ENCODE measurements at places on chromosomes 1 and 21.
A peak's percentile ranks its signal among the peaks of the same experiment; 100 is the strongest.

DNA sequence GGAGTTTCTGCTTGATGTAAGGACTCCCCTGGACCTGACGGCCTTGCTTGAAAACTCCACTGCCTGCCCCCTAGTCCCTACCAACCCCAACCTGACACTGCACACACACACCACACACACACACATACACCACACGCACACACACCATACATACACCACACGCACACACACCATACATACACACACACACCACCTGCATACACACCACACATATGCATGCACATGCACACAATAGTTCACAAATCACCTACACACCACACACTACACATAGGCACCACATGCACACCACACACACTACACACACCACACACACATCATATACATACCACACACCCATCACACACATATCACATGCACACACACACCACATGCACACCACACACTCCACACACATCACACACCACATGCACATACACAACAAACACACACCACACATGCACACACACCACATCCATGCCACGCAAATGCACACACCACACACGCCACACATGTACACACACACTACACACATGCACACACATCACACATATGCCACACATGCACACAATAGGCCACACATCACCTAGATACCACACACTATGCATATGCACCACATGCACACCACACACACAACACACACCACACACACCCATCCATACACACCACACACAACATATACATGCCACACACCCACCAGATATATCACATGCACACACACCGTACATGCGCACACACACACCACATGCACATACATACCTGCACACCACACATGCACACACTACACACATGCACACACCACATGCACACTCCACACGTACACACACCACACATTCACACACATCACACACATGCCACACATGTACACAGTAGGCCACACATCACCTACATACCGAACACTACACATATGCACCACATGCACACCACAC lies 3.7 kb downstream of the CASQ1 start:
- DNase-seq = no peak

GRCh38 chr1:228265167-228265566 lies 57.3 kb downstream of the OBSCN start:
- no peak for DNase-seq

DNA sequence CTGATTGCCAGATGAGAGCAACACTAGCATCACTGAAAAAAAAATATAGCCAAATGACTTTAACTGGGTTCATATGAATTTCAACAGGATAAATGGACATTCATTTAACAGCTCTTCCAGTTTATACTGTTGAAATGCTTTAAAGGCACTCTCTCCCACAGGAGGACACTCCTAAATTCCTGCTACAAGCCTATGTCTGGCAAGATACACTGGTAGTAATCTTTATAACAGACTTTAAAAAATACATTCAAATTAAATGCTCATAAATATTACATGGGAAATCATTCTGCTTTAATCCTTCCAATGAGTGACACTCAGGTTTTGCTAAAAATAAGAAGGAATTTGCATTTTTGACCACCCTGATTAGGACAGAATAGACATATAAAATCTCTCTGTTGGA lies 526.7 kb upstream of the ADAMTS5 start:
- DNase-seq = no peak

- DNase-seq = no peak
Observed at GRCh38 chr21:27823652-27824201, 856.8 kb upstream of the ADAMTS5 start.

GRCh38 chr1:158801396-158801795 lies 20.4 kb upstream of the OR6N2 start:
- no peak for DNase-seq

- no peak for DNase-seq
Observed at GRCh38 chr1:101739146-101739545, 257.6 kb downstream of the OLFM3 start.

DNA sequence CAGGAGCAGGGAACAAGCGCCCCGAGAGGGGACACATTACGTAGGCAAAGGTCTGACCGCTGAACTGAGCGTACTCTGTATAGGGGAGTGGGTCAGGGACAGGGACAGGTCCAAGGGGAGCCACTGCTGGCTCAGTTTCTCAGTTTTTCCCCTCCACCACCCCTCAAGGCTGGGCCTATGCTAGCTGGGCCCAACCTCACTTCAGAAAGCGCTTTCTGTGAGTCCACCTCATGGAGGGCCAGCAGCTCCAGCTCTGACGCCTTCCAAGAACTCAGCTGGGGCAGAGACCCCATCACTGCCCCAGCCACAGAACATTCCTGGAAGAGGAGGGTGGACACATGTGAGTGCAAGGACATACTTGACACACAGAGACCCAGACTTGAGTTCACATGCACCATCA lies 242.0 kb downstream of the FOXD2 start:
- DNase-seq = no peak

- DNase-seq = peak; percentile 10
Observed at GRCh38 chr1:9835758-9836631, 12.2 kb upstream of the CLSTN1 start.

- DNase-seq = no peak
Observed at GRCh38 chr1:46523496-46524353, 27.7 kb downstream of the KNCN start.

- DNase-seq = no peak
Observed at GRCh38 chr1:24932284-24932683, 2.2 kb upstream of the RUNX3 start.

Data from NCI-H526 treated with DMSO at 0.1 percent for 48 hours (cell line).